ENCODE measurements at places on chromosomes 4 and X.

GRCh38 chr4:6609415-6610079 lies 30.9 kb upstream of the MRFAP1 start:
- no peak overlapping the region for H3K27ac ChIP-seq
- DNase-seq, result no peak
- H3K4me3 ChIP-seq, result no peak overlapping the region
- peaks cover 4% of the 10 kb centered on the region for H3K4me1 ChIP-seq

DNA sequence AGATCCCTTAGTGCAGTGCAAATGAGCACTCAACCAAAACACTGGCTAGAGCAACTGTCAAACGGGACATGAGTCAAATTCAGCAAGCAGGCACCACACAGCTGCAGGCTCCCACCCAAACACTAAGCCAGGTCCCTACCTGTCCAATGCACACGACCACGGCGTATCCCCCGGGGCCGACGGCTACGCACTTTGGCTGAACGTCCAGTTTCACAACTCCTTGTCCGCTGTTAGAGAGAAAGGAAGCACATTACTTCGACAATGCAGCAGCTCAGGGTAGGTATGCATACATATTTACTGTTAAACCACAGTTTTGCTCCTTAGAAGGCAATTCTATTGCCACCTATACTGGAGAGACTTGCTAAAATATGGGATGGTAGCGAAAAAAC lies 35.4 kb downstream of the WDR1 start:
- peaks cover 6% of the 10 kb centered on the region for H3K4me1 ChIP-seq
- no peaks in the 10 kb centered on the region for H3K36me3 ChIP-seq
- no peak overlapping the region for H3K27ac ChIP-seq

- DNase-seq, result no peak
- H3K27ac ChIP-seq, result no peak overlapping the region
- H3K4me1 ChIP-seq, result no peaks in the 10 kb centered on the region
- H3K4me3 ChIP-seq, result no peak overlapping the region
- H3K36me3 ChIP-seq, result no peaks in the 10 kb centered on the region
These were observed 25.2 kb upstream of the PNMA5 start for GRCh38 chrX:153019166-153019565.

- no peak for DNase-seq
- no peaks in the 10 kb centered on the region for H3K36me3 ChIP-seq
- peaks cover 6% of the 10 kb centered on the region for H3K27me3 ChIP-seq
- no peaks in the 10 kb centered on the region for H3K4me1 ChIP-seq
- no peak overlapping the region for H3K4me3 ChIP-seq
- H3K27ac ChIP-seq, result no peak overlapping the region
These were observed 88.7 kb upstream of the TBL1X start for GRCh38 chrX:9376111-9376510.

GRCh38 chr4:137545461-137545861 lies 13.2 kb upstream of the PCDH18 start:
- no peak overlapping the region for H3K4me3 ChIP-seq
- no peaks in the 10 kb centered on the region for H3K27me3 ChIP-seq
- H3K36me3 ChIP-seq, result no peaks in the 10 kb centered on the region
- no peaks in the 10 kb centered on the region for H3K4me1 ChIP-seq
- DNase-seq, result no peak
- H3K27ac ChIP-seq, result no peak overlapping the region

DNA sequence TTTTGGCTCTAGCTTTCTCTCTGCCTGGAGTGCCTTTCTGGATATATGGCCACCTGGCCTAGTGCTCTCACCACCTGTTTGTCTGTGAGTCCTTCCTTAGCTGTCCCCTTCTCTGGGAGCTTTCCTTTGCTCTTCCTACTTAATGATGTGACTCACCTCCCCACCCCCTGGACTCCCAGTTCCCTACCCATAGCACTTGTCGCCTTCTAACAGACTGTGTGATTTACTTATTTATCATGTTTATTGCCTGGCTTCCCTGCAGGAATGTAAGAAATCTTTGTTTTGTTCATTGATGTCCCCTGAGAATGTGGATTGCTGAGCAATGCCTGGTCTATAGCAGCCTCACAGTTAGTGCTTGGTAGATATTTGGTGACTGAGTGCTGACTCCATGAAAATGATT lies 18.9 kb downstream of the ADD1 start:
- H3K27ac ChIP-seq, result peak overlapping the region; percentile 65
- H3K4me1 ChIP-seq, result peaks cover 62% of the 10 kb centered on the region
- no peak for DNase-seq
- no peak overlapping the region for H3K4me3 ChIP-seq
- H3K27me3 ChIP-seq, result no peaks in the 10 kb centered on the region
- peaks cover 4% of the 10 kb centered on the region for H3K36me3 ChIP-seq

Measured in T-helper 17 cell (primary cell).